Glutamatergic neuron (in vitro differentiated cells): ENCODE measurements at places on chromosomes 16 and 17.

DNA sequence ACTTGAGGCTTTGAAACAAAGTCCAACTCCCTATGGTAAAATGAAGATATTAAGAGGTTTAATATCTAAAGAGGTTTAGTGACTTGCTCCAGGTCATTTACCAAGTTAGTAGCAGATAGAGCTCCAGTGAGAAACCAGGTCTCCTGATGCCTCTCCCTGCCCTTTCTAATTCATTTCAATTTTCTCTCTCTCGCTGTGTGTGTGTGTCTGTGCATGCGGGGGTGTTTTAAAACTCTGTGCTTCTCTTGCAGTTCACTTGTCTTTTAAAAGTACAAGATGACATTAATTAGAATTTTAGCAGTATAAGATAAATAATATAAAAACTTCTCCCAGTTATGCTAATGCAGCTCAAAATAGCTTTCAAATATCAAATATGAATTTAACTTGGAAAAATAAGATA, 8.2 kb upstream of the ZP2 start:
- DNase-seq: no peak

- DNase-seq: no peak
Observed at GRCh38 chr17:76485569-76485968, 15.7 kb downstream of the RHBDF2 start.

- DNase-seq: no peak
Observed at GRCh38 chr17:42340691-42341127, 47.5 kb downstream of the STAT3 start.

DNA sequence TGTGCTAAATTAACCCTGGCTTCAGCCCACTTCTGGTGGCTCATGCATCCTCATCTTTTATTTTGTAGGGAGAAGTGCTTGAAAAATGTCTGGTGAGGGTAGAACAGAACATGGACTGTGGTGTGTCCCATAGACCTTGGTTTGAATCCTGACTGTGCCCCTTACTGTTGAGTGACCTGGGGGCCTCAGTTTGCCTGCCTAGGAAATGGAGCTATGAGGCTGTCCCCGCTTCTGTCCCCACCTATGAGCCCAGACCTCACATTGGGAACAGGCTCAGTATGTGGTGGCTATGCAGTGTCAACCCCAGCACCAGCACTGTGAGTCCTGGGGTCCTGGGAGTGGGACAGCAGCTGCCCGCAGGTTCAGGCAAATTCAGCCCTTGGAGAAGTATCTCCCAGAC, 186.3 kb upstream of the GSE1 start:
- no peak for DNase-seq

GRCh38 chr17:50686494-50687199, 21.1 kb downstream of the ANKRD40 start:
- DNase-seq: no peak
